ENCODE measurements at places on chromosomes 6 and 20.

DNA sequence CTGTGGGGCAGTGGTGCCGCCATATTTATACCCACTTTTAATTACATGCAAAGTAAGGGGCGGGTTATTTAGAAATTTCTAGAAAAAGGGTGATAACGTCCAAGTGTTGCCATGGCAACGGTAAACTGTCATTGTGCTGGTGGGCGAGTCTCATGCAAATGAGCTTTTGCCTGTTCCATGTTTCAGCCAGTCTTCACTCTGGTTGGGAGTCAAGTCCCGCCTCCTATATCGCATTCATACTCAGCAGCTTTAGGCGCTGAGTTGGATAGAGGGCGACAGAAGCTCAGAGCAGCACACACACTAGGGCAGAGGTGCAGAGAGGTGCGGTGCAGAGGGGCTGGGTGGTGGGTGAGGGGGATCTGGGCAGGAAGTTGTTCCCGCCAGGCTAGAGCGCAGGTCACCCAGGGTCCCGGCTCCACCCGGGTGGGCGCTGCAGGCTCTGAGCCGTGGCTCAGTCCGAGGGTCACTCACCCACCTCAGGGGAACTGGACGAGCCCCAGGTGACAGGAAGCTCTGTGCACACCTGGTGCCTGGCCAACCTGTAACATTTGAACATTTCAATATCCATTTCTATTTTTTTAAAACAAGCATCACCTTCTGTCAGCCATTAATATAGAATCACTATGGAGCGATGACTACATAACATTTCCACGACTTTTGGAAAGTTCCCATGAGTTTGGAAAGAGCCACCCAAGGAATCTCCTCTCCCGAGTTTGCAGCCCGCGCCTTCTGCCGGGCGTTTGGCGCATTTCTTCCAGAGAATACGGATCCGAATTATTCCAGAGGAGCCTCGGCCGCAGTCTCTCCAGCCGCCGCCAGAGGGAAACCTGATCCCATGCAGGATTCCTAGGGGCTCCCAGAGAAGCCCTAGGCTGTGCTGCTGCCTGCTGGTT, 89.1 kb upstream of the PHACTR3 start:
- peak; percentile 59 for DNase-seq

DNA sequence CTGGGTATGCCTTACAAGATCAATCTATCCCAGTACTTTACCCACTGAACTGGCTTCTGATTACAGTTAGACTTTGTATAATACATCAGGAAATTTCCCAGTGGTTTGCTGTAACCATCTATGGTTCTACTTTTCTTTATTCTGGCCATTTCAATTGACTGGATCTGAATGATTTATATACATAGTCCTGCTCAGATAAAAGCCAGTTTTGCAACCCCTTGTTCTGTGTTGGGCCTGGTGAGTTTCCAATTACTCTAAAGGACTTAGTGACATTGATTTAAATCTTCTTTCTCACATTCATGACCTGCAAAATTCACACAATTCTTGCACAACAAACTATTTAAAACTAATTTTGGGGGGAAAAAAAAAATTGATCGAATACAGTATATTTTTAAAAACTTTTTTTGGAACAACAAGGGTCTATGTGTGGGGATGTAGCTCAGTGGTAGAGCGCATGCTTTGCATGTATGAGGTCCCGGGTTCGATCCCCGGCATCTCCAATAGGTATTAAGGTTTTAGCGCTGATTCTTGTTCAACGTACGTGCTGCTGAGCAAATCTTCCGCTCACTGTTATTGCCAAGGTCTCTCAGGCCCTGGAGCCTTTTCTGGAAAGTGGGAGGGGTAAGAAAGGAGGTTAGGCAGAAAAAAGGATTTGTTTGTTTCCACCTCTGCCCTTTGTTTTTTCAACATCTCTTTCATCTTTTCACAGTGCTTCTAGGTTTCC, 117.5 kb downstream of the GPX5 start:
- DNase-seq = peak; percentile 80

GRCh38 chr6:146984251-146984924, 219.8 kb upstream of the STXBP5 start:
- DNase-seq = no peak

DNA sequence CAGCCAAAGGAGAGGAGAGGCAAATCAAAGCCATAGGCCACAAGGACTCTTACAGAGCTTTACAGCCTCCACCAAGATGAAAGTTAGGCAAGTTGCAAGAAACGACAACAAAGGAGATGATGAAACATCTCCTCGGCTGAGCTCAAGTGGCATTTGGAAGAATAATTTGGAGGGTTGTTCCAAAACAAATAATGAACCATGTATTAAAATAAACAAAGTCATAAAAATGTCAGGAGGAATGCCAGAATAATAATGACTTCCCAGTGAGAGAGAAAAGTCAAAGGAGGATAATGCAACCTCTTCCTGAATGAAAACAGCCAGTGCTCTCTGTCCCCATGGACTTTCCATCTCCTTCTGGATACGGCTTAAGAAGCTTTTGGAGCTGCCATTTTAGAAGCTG, 371.4 kb upstream of the ID4 start:
- no peak for DNase-seq

DNA sequence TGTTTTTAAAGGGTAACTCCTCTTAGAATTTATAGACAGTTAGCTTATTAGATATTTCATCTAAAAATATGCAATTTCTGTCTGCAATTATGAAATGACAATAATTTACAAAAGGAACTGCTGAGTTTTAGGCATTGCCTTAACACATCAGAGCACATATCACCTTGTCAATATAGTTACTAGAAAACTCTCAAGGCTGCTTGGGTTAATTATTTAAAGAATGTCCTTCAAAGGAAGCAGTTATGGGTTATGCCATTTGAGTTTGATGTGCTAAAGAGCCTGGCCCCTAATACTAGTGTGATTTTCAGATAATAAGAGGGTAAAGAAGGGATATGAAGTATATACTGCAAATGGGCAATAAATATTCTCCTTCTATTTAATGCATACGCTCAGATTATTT, 192.5 kb downstream of the EPHA7 start:
- no peak for DNase-seq

DNA sequence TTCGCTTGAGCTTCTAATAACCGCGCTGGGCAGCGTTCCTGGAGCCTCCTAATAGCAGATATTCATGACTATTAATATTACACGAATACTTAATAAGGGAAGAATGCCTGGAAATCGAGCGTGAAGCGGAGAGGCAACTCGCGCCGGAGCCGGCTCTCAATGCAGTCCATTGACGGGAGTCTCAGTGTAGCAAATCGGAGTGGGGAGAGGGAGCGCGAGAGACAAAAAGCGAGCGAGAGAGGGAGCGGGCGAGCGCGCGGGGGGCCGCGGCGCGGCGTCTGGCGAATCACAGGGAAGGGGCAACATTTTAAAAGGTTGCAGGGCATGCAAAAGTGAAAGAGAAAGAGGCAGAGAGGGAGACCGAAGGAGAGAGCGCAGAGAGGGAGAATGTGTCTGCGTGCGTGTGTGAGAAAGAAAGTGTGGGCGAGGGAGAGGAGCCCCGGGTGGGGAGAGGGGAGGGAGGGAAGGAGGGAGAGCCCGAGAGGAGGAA, 2.9 kb downstream of the TFAP2A start:
- DNase-seq = peak; percentile 56

DNA sequence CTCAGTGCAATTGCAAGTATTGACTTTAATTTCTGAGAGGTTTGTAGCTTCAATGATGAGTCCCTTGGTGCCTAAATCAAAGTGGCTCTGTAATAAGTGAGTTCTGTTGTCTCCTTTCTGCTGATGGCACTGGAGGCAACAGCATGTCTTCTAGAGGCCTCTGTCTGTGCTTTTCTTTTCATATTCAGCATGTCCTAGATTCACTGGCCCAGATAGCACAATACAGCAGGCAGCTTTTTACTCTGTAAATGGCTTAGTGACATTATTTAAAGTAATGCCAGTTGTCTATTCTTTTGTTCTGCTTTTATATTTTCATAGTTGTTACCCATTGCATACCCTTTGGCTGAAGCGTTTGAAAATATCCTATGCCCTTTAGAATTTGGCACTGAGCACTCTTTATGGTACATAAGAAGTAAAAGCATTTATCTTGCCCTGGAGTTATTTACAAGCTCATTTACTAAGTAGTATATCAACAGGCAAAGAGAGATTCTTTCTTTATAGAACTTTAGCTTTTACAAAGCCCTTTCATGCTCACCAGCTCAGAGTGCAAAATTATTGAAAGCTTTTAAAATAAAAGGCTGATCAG, 271.5 kb upstream of the KCNQ5 start:
- no peak for DNase-seq
